ENCODE measurements at places on chromosomes 4 and X. TPM values are rescaled to one million over a fixed set of nuclear protein-coding genes. Genes with fewer than 3 reads are reported as not detected.

DNA sequence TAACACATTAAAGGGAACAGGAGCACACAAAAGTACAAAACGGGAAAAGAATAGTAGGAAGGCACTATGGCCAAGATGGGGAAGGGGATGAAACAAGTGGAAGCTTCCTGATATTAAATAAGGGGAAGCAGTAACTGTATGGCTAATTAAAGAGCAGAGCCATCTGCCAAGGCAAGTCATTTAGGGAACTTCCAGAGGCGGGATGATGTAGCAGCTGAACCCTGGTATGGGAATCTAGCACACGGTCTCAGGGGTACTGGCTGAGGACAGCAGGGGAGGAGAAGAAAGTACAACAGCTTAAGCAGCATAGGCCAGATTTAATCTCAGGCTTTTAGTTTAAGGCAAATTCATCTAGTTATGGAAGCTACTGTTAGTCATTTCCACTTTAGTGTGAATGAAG, 59.1 kb downstream of the IGFBP7 start:
- peak; percentile 73 for DNase-seq

- DNase-seq, result peak; percentile 81
These were observed 1.5 kb downstream of the JADE1 start for GRCh38 chr4:128810871-128811570.

DNA sequence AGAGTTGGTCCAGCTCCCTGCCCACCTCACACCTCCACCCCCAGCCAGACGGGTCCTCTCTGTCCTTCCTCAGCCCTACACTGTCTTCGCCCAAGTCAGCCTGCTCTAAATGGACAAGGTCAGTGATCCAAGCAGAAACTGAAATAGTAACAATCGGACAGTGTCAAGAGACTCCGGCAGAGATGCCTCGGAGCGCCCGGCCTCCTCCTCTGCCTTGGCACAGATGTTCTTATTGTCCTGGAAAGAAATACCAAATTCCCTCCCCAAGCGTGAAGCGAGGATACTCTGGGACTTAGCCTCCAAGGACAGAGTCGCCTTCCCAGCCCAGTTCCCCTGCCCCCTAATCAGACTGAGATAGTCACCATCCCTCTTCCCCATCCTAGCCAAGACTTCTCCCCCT, 28.5 kb downstream of the UTP14A start:
- no peak for DNase-seq

DNA sequence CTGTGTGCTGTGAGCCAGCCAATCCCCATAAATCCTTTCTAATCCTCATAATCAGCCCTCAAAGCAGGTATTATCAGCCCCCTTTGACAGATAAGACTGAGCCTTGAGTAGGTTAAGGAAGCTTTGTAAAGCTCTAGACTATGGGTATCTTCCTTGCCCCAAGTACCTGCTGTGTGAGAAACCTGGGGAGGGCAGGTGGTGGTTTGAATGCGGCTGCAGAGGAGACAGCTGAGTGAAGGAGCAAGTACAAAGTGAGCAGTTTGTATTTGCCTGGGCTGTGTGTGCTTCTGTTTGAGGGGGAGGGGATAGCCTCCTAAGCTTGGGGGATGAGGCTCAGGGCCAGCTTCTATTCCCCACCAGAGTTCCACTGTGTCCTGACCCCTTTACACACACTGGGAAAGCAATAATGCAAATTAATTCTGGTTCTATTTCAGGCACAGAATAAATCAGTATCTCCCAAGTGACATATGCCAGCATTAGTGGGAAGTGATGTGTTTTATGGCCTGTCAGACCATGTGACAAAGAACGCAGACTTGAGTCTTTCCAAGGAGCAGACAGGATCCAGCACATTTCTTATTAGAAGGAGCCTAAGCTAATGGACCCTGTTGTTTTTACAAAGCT, 63.5 kb downstream of the EVC start:
- no peak for DNase-seq

DNA sequence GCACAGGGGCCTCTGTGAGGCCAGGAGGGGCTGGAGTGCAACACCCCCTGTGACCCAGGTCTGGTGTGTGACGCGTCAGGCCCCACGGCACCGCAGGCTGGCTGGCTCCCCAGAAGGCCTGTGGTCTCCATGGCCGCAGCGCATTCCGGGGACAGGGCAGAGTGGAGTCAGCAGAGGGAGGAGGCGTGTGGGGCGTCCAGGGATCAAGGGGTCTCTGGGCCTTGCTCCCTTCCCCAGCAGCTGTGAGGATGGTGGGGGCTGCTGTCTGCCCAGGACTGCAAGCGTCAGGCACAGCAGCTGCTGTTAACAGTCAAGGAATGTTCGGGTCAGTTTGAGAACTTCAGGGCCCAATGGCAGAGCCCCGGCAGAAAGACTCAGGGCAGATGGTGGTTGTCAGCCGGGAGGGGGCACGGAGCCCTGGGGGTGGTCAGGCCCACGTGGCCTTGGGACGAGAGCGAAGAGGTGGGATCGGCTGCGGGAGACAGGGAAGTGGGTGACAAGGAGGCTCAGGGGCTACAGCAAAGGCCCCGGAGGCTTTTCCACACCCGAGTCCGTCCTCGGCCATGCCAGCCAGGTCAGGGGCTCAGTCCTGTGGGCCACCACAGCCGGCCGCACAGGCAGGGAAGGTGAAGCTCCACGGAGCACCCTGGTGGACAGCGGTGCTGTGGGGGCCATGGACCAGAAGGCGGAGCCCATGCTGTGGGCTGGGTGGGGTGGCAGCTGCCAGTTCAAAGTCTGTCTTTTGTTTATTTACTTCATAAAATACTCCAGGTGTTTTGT, 18.3 kb downstream of the PCGF3 start:
- no peak for DNase-seq

DNA sequence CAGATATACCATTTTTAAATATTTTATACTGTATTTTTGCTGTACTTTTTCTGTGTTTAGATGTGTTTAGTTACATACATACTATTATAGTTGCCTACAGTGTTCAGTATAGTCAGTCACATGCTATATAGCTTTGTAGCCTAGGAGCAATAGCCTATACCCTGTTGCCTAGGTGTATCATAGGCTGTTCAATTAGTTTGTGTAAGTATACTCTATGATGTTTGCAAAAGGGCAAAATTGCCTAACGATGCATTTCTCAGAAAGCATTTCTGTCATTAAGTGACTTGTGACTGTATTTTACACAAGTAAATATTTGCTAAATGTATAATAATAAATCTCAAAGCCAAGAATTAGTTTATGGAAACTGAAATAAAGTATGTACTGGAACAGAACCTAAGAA, 9.5 kb downstream of the ETFDH start:
- DNase-seq, result no peak

DNA sequence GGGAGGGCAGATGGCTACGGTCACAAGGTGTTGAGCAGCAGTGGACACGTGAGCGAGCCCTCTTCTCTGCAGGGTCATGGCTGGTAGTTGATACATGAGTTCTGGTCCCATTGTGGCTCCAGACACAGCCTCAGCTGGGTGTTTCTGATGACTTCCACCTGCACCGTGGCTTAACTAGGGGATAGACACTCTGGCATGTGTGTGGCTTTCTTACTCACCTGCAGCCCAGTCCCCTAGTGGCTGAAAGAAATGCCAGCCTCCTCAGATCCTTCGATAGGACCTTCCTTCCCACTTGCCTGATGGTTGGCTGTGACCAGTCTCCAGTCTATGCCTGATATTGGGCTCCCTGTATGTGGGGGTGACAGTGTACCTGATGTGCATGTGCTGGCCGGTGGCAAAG, 5.0 kb downstream of the GPR78 start:
- DNase-seq, result no peak

- peak; percentile 15 for DNase-seq
These were observed 123.6 kb downstream of the RELL1 start for GRCh38 chr4:37562592-37562991.

- no peak for DNase-seq
These were observed 53.2 kb downstream of the HTT-AS start for GRCh38 chr4:3021127-3021526.

DNA sequence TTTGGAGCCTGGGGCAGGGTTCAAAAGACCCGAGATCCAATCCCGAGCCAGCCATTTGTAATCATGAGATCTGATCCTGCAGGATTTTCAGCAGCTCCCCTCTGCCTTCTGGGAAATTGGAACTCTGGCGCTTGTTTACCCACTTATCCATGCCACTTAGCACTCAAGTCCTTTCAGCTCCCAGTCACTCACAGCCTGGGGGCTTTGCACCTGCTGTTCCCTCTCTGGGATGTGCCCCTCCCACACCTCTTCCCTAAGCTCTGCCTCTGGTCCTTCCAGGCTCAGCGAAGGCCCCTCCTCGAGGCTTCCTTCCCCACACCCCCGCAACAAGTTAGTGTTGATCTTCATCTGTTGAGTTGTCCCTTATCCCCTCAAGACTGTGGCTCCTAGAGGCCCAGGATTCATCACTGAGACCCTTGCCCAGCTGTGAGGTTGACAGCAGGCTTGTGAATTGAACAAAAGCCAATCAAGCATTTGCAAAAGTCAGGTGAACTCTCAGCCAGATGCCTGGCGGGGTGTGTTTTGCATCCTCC, 99.1 kb upstream of the AFAP1 start:
- no peak for DNase-seq

DNA sequence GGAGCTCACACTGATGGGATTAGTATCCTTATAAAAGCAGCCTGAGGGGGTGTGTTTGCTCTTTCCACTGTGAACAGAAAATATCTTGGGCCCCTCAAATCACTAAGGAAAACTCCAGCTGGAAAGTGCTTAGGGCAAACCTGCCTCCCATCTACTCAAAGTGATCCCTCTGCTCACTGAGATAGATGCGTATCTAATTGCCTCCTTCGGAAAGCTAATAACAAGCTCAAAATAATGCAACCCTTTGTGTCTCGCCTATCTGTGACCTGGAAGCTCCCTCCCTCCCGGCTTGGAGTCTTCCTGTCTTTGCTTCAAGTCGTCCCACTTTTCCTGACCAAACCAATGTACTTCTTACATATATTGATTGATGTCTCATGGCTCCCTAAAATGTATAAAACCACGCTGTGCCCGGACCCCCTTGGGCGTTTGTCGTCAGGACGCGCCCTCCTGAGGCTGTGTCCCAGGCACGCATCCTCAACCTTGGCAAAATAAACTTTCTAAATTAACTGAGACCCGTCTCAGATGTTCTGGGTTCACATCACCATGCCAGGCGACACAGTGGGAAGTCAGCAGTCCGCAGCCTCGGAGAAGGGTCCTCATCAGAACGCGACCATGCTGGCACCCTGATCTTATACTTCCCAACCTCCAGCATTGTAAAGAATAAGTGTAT, 34.1 kb upstream of the SORCS2 start:
- no peak for DNase-seq

- DNase-seq, result no peak
These were observed 140.6 kb downstream of the STK32B start for GRCh38 chr4:5191831-5192230.

GRCh38 chr4:101307899-101308298, 39.4 kb downstream of the PPP3CA start:
- no peak for DNase-seq

DNA sequence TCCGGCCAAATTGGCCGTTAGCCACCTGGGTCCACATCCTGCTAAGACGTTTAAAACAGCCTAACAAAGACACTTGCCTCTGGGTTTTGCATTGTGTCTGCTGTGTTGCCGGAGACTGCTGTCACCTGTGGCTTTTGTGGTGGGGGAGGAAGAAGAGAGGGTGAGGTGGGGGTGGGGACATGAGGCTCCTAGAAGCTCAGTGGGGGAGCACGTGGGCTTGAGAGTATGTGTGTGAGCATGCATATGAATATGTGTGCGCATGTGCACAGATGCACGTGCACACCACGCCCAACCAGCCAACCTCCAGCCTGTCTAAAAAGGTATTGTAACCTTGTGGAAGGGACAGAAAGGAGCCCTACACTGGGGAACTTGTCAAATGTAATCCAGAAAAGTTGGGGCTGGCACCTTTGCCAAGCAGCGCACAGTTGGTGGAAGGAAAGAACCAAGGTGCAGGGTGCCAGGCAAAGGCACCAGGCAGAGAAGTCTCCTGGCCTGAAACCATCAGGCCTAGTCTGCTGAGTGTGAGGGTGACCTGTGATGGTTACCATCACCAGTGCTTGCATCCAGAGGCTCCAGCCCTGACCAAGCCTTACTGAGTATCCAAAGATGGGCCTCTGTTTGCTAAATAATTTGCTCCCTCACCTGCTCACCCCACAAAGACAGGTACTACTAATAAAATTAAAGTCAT, 10.1 kb upstream of the SASH3 start:
- no peak for DNase-seq

GRCh38 chrX:29852767-29853166, 362.6 kb upstream of the MAGEB2 start:
- no peak for DNase-seq

DNA sequence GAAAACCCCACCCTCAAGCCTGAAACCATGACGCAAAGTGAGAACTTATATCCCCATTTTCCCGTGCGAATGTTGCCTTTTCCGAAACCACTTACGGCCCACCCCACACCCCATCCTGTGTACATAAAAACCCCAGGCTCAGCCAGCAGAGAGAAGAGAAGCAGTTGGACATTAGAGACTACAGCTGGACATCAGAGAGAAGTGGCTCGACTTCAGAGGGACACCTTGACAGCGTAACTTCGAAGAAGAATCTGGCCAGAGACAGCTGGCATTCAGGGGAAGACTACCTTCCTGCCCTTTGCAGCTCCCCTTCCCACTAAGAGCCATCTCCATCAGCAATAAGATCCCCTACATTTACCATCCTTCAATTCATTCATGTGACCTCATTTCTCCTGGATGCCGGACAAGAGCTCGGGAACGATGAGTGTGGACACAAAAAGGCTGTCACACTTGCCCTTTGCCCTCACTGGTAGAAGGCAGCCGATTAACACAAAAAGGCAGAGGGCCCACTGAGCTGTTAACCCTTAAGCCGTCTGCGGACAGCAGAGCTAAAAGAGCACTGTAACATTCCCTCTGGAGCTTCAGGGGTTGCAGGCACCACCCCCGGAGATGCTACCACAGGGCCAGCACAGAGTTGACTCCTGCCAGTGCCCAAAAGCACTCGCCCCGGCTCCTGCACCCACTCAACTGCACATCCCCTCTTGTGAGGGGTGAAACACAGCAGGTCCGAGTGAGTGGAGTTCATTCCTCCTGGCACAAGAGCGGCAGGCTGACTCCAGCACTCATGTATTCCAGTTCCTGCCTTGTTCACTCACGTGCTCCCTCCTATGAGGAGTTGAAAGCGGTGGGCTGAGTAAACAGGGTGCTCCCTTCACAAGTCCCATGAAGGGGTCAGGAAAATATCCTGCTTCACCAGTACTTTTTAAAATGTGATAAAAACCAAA, 7.5 kb downstream of the CHM start:
- no peak for DNase-seq

DNA sequence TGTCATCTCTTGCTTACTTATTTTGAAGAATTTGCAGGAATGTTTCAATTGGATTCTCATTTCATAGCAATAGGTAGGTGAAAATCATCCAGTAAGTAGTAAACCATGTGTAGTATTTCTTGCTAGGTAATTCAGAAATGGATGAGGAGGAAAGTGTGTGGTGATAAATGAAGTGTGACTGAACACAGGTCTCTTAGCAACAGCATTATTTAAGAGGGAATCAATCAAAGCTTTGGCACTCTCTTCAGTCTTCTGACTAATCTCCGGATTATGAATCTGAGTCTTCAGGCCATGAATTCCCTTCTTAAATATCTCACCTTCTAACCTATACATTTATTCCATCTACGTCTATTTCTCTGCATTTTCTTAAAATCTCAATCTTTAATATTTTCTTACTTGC, 55.8 kb upstream of the ARHGAP24 start:
- no peak for DNase-seq

Gene NEXMIF
- total RNA-seq, result not detected

Gene SMIM9
- total RNA-seq, result not detected

Gene FGF5
- under 0.01 TPM for total RNA-seq

Gene SYAP1
- 26.8 TPM for total RNA-seq

Gene MAGEA2
- total RNA-seq, result not detected

Gene TBC1D9
- 76.6 TPM for total RNA-seq

Gene KCNIP4
- total RNA-seq, result not detected

Gene RTL3
- total RNA-seq, result not detected

Gene CFAP99
- total RNA-seq, result not detected

Gene GLRA3
- not detected for total RNA-seq
